ENCODE measurements at places on chromosomes 7 and 10. TPM values are rescaled to one million over a fixed set of nuclear protein-coding genes. Genes with fewer than 3 reads are reported as not detected.

Gene TEX36
- not detected for total RNA-seq

Gene SPDYE1
- total RNA-seq = not detected

Gene COL17A1
- 0.45 TPM for total RNA-seq

Gene ZNF32
- 25.3 TPM for total RNA-seq

Gene PSAP
- 1,316 TPM for total RNA-seq

Gene ELN
- total RNA-seq = not detected

Gene GLRX3
- 195 TPM for total RNA-seq

Gene GPNMB
- total RNA-seq = 1.2 TPM

Gene COG5
- 43.9 TPM for total RNA-seq

Gene SH2B2
- total RNA-seq = 10.6 TPM

Gene PTF1A
- not detected for total RNA-seq

Gene DPP6
- total RNA-seq = not detected

Gene VENTX
- 0.12 TPM for total RNA-seq

Gene INPP5F
- 26.4 TPM for total RNA-seq

Gene WASHC2A
- 73.1 TPM for total RNA-seq

Gene ASZ1
- not detected for total RNA-seq

Gene MAPK8
- total RNA-seq = 83.3 TPM

Gene SHH
- total RNA-seq = 4.7 TPM

Gene TMEM236
- total RNA-seq = 0.64 TPM

Gene CCZ1B
- 49.8 TPM for total RNA-seq

Gene ABCB4
- total RNA-seq = 0.18 TPM

Gene NOC3L
- total RNA-seq = 39.9 TPM

Gene HIBADH
- total RNA-seq = 37.3 TPM

Gene CPA4
- total RNA-seq = 0.59 TPM

Gene FAM20C
- 34.0 TPM for total RNA-seq

Gene ALDH18A1
- 166 TPM for total RNA-seq

Gene PTN
- total RNA-seq = 9.2 TPM

Gene GJD4
- total RNA-seq = not detected

Gene ANKRD30A
- not detected for total RNA-seq

Gene CNPY1
- total RNA-seq = not detected

Gene FAM241B
- 24.9 TPM for total RNA-seq

Gene CLDN15
- 10.0 TPM for total RNA-seq

Gene GPR37
- 0.50 TPM for total RNA-seq

Gene SLIT1
- 0.42 TPM for total RNA-seq

Gene CNTNAP2
- total RNA-seq = 42.5 TPM

Gene POM121C
- 68.9 TPM for total RNA-seq

Gene SYCE1
- not detected for total RNA-seq

Gene LEP
- not detected for total RNA-seq

Gene TLX1
- total RNA-seq = 2.3 TPM

Gene ARHGEF5
- total RNA-seq = 21.4 TPM

Gene C10orf62
- not detected for total RNA-seq

Gene HOXA2
- 1.8 TPM for total RNA-seq

Gene SEPTIN7
- total RNA-seq = 227 TPM

Gene RADIL
- not detected for total RNA-seq

Gene PRKG1
- total RNA-seq = 0.12 TPM

Gene MUC12
- total RNA-seq = 0.49 TPM

Gene TMEM225B
- 0.27 TPM for total RNA-seq

Gene SLC4A2
- 249 TPM for total RNA-seq

Gene ZYX
- total RNA-seq = 147 TPM

Gene TMEM130
- not detected for total RNA-seq

Gene MSMB
- total RNA-seq = 4.0 TPM

Gene HOGA1
- total RNA-seq = 0.67 TPM

Gene HOXA13
- total RNA-seq = 0.68 TPM

Gene CHN2
- 16.5 TPM for total RNA-seq

Gene CCL24
- total RNA-seq = not detected

Gene ENO4
- total RNA-seq = not detected

Gene TCF7L2
- 50.9 TPM for total RNA-seq

Data from Caco-2 (cell line).